ENCODE measurements at places on chromosomes 13 and 19.

GRCh38 chr13:102873653-102874052 is 27.8 kb downstream of the ERCC5 start:
- no peak for DNase-seq

GRCh38 chr19:41386442-41386841 is 10.1 kb downstream of the TMEM91 start:
- DNase-seq, result no peak

DNA sequence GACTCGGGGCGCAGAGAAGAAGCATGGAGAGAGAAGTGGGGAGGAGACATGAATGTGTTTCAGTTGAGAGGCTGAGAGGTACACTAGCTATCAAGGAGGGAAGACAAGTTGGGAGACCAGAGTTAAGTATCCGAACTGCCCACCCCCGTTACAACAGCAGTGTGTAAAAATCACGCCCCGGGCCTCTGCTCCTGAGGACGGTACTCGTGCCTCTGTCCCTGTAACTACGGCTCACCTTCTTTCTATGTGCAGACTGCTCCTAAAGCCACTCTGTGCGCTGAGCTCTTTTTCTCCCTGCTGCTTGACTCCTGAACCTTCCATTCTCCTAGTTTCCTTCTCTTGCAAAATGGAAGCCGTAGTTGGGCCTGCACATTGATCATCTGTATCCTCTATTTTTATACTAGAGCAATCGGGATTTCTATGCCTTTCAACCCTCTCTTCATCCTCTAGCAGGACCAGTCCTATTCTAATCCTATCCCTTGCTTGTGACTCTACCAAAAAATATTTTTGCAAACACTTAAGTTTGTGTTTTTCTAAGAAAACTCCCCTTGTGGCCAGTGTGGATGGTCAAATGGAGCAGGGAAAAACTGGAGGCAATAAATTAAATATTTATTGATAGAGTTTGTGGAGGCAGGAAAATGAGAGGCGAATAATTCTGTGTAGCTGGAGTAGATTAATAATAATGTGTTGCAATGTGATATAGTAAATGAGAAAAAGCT is 569 bp downstream of the POLR1D start:
- no peak for DNase-seq

DNA sequence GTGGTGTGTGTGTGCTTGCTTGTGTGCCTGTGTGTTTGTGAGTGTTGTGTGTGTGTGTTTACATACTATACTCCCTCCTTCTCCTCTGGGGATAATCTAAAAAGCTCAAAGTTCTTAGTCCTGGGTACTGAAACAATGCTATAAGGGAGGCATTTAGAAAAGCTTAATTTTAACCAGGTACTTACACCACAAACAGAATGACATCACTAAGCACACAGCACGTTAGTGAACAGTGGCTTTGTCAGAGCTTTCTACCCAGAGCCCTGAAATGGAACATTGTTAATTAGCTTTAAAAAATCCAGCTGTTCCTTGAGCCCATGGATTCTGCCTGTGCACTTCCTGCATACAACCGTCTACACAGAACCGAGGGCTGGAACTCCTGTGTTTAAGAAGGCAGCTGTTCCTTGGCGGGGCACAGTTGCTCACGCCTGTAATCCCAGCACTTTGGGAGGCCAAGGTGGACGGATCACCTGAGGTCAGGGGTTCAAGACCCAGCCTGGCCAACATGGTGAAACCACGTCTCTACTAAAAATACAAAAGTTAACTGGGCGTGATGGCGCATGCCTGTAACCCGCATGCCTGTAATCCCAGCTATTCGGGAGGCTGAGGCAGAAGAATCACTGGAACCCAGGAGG is 69.6 kb upstream of the RNF113B start:
- no peak for DNase-seq

GRCh38 chr19:33389421-33390100 is 16.1 kb downstream of the CEBPG start:
- DNase-seq, result no peak

- DNase-seq, result no peak
These were observed at the start of gene CAPS for GRCh38 chr19:5913739-5914357. Gene CAPS, plus strand, starts transcription at chr19:5914254. Its CDS starts 153 bp downstream, at chr19:5914407.

DNA sequence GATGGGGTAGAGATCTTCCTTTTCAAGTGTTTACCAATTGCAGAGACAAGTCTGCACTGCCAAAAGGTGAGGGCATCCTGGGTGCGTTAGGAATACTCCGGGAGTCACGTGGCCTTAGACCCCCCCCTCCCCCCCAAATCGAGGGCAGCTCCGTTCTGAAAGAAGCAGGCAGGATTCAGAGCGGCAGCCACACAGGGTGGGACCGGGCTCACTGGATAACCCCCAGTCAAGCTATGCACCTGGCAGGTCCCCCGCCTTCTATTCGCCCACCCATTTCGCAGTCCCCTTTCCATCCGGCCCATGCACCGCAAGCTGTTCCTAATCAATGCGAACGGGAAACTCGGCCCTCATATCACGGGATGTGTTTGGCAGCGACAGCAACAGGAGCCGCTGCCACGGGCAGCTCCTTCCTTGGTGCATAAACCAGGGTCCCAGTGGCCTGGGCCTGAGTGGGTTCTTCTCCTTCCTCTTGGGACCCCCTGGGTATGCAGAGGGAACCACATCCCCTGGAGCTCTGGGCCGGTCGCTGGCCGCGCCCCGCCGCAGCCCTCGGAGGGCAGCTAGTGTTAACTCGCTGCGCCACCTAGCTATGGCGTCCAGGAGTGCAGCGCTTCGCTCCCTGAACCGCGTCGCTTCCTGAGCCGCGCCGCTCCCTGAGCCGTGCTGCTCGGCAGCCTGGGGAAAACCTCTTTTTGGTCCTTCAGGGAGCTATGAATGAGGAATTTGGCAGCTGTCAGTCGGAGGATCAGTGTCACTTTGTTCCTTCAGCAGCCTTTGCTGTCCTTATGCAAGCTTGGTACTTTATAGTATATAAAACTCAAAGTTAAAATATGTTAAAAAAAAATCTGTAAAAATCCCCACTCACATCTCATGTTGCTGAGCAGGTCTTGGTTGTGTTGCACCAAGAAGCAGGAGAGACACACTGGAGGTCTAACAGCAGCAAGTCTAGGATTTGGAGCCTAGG is 41.4 kb downstream of the LYL1 start:
- DNase-seq, result peak; percentile 80

DNA sequence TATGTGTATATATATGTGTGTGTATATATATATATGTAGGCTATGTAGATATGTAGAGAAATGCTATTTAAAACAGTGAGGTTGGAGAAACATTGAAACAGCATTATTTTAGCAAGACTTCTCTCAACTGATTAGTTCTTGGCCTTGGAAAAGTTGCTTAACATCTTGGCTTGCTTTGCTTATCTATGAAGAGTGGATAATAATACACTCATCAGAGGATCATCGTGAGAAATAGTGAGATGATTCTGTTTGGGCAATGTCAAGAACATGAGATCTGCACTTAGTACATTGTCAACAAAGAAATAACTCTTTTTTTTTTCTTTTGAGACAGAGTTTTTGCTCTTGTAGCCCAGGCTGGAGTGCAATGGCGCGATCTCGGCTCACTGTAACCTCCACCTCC is 128.3 kb downstream of the KLF5 start:
- DNase-seq, result no peak

DNA sequence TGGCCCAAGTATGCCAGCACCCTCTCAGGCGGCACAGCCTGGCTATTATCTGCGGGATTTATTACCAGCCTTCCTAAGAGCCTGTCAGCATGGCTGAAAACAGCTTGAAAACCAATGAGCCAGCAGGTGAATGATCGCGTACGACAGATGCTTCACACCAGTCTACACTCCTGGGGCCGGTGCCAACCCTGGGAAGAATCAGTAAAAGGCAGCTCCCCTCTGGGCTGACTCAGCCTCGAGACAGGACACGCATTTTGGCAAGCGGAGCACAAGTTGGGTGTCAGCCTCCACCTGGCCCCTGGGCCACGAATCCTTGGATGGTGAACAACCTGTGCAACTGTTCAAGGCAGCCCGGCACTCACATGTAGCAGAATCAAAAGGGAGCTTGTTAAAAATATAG is 15.6 kb downstream of the EMP3 start:
- DNase-seq, result no peak

DNA sequence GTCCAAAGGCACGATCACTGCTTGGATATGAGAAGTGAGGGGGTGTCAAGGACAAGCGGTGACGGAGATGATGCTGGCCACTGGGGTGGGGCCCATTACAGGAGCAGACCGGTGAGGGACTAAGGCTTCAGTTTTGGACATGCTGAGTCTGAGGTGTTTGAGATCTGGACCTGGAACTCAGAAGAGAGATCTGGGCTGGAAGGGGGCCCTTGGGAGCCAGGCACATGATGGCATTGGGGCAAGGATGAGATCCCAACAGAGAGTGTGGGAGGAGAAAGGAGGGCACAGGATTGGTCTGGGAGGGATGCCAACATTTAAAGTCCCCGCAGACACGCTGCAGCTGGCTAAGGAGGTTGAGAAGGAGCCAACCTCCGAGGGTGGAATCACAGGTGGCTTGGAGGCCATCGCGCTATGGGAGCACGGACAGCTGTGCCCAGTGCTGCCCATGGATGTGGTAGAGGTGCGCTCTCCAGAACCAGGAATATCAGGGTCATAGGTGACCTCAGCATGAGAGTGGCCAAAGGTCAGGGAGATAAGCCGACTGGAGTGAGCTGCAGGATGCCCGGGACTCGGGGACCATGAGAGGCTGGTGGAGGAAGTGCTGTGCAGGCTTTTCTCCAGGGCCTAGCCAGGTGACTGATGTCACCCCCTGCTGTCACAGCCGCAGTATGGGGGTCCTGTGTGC is 21.8 kb downstream of the DHRS12 start:
- DNase-seq, result no peak

DNA sequence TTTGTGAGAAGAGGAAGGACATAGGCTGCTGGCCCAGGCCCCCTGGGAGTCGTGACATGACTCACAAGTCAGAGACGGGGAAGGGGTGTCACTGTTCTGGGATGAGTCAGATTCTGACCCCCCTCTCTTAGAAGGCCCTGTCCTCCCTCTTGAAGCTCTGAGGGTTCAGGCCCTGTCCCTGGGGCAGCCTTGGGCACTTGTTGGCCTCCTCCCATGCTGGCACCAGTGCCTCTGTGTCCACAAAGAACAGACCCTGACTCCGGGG is 2.7 kb upstream of the CEACAM7 start:
- no peak for DNase-seq

GRCh38 chr13:65597839-65598818 is 1632.0 kb downstream of the PCDH9 start:
- no peak for DNase-seq

DNA sequence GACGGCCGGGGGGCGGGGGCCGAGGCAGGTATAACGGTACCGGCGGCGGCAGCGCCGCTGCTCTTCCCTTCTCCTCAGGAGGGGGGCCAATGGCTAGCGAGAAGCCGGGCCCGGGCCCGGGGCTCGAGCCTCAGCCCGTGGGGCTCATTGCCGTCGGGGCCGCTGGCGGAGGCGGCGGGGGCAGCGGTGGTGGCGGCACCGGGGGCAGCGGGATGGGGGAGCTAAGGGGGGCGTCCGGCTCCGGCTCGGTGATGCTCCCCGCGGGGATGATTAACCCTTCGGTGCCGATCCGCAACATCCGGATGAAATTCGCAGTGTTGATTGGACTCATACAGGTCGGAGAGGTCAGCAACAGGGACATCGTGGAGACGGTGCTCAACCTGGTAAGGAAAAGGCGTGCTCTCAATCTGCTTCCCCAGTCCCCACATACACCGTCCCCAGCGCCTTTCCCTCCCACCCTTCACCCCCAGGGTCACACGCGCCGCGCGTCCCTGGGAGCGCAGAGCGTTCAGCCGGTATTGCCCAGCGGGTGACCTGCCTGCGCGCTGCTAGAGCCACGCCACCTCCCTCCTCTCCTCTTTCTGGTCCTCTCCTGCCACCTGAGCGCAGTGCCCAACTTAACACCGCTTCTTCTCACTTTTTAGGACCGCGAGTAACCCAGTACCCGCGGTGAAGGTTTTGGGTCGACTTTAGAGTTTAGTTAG is 814 bp downstream of the NBEA start:
- DNase-seq, result peak; percentile 0

DNA sequence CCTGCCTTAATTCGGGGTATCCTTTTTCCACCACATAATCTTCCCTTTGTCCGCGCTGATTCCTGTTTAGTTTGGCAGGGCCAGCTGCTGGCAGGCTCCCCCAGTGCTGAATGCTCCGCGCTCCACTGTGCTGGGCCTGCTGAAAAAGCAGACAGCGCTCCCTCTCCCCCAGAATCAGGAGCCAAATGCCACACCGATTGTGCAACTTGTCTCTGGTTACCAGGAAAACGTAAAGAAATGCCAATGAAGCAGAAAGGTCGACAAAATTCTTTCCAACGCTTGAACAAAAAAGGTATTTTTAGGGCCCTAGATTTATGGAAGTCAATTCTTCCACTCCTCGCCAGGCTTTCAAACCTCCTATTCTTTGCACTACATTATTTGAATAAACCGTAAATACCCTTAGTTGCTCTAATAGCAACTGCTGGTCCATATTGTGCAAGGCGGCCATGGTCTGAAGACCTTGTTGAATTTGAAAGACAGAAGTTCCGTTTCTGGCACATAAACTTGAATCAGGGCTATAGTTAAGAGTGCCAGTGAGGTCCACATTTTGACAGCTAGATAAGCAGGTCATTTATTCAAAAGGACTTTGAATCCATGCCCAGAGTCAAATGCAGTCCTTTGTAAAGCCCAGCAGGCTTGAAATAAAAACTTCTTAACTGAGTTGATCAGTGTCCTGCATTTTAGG is 206.7 kb upstream of the RFC3 start:
- DNase-seq, result no peak

GRCh38 chr13:22276616-22277015 is 605.7 kb downstream of the FGF9 start:
- DNase-seq, result no peak

DNA sequence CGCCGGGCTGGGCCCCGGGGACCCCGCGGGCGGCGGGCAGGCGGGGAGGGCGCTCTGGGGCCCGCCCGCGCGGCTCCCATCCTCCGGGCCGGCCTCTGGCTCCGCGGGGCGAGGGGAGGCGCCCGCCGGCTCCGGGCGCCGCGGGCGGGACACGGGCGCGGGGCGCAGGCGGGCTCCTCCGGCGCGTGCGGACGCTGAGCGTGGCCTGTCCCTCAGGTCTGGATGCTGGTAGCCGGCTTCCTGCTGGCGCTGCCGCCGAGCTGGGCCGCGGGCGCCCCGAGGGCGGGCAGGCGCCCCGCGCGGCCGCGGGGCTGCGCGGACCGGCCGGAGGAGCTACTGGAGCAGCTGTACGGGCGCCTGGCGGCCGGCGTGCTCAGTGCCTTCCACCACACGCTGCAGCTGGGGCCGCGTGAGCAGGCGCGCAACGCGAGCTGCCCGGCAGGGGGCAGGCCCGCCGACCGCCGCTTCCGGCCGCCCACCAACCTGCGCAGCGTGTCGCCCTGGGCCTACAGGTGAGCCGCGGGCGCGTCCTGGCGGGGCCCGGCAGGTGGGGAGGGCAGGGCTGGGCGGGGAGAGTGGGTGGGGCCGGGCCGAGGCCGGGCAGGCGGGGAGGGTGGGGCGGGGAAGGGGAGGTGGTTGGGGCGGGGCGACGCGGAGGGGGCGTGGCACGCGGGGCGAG is 420 bp downstream of the IL17D start:
- DNase-seq, result peak; percentile 43
